A549 (cell line): ENCODE measurements at places on chromosomes 4 and X.
A peak's percentile ranks its signal among the peaks of the same experiment; 100 is the strongest.

DNA sequence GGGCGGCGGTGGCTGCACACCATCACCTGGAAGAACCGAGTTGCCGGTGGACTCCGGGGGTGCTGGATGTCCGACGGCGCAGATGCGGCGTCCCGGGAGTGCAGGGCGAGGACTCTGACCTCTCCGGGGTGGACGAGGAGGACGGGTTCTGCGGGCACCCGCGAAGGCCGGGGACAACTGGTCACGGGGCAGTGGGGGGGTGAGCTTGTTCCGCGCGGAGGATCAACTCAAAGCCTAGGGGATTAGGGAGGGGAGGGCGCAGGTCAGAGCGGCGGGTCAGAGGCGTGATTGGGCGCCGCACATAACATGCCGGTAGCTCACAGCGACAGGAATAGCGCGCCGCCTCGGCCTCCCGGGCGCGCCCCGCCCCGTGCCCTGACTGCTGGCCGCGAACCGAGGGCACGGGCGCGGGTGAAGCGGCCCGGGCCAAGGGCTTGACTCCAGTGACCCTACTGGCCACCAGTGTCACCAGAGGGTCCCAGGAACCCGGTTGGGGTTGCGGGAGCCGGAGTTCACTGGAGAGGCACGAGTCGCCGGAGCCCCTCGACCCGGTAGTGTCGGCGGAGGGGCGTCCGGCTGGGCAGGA lies at the start of gene KLHL34:
TSS of gene KLHL34 (minus strand) at position 179 of the 586 bp plus-strand sequence. CDS start 542 bp downstream, outside the sequence.
- no peak for DNase-seq

- peak; percentile 72 for DNase-seq
Measured at GRCh38 chr4:99447079-99447478, 11.9 kb upstream of the ADH7 start.

DNA sequence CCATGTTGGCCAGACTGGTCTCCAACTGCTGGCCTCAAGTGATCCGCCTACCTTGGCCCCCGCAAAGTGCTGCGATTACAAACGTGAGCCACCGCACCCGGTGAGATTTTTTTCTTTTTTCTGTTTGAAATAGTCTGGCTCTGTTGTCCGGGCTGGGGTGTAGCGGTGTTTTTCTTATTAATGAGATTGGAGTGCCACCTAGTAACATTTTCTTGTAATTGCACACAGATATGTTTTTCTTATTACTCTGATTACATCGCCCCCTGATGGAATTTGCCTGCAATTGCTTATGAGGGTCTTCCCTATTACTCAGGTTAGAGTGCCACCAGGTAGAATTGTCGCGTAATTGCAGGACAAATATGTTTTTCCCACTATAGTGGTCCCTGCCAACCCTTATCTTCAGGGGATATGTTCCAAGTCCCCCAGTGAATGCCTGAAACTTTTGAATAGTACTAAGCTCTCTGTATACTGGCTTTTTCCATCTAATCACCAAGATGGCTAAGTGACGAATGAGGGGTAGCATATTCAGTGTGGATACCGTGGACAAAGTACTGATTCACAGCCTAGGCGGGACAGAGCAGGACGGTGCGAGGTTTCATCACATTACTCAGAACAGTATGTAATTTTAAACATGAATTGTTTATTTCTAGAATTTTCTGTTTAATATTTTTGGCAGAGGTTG lies 8.6 kb upstream of the PDHA1 start:
- peak; percentile 89 for DNase-seq

DNA sequence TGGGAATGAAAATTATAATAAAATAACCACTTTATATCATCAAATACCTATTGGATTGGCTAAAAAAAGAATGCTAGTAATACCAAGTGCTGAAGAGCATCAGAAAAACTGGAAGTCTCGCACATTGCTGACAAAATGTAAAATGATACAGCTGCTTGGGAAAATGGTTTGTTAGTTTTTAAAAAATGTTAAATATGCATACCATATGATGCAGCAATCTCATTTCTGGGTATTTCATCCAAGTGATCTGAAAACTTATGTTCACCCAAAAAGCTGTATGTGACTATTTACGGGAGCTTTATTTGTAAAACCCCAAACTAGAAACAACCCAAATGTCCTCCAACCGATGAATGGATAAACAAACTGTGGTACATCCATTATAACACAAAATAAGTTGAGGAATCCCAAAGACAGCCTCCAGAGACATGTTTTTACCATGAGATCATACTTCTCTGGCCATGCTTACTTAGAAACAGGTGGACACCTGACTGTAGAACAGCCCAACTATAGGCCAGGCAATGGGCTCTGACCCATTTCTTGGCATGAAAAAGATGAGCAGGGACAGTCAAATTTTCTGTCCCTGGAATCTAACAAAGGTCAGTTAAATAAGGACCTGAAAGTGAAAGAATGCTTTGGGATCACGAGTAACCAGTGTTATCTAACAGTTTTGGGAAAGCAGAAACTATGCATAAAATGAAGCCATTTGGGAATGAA lies 47.5 kb upstream of the FAM120C start:
- no peak for DNase-seq

DNA sequence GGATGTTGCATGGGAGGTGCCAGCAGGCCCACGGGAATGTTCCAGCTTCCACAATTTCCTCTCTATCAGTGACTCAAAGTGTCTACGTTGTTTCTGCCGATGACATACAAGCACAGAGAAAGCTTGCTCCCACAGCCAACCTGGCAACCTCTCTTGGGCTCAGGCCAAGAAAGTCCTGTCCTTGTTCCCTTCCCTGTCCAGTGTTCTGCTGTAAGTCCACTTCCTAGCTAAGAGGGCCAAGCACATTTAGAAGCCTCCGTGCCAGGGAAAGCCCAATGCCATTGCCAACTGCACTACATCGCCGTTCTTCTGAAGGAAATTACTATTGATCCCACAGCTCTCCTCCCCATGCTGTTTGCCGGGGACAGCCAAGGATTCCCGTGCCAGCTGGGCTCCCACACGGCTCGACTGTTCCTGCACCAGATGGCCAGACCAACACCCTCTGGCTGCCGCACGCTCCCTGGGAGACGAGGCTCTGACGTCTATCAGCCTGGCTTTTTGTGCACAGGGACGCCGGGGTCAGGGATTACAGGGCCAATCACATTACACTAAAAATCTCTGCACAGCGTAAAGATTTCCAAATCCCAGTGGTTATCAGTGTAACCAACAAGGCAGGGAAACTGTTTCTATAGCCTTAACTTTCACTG lies 284.0 kb downstream of the BCOR start:
- DNase-seq, result peak; percentile 50

GRCh38 chrX:130680164-130681035 lies 222.6 kb downstream of the ENOX2 start:
- DNase-seq, result no peak

DNA sequence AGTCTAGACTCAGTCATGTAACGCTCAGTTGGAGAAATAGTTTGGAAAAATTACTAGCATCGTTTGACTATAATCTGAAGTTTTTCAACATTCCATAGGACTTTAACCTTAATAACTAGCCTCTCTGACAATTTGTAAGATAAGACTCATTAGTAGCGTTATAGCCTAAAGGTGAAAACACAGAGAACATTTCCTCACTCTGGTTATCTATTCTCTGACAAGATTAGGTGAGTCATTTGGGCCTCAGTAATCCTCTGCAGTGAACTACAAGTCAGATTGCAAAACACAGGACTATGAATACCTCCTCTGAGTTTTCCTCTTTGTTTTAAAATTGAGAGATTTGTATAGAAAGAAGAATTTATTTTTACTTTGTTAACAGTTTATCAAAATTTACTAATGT lies 31.8 kb upstream of the PDLIM5 start:
- DNase-seq, result no peak

DNA sequence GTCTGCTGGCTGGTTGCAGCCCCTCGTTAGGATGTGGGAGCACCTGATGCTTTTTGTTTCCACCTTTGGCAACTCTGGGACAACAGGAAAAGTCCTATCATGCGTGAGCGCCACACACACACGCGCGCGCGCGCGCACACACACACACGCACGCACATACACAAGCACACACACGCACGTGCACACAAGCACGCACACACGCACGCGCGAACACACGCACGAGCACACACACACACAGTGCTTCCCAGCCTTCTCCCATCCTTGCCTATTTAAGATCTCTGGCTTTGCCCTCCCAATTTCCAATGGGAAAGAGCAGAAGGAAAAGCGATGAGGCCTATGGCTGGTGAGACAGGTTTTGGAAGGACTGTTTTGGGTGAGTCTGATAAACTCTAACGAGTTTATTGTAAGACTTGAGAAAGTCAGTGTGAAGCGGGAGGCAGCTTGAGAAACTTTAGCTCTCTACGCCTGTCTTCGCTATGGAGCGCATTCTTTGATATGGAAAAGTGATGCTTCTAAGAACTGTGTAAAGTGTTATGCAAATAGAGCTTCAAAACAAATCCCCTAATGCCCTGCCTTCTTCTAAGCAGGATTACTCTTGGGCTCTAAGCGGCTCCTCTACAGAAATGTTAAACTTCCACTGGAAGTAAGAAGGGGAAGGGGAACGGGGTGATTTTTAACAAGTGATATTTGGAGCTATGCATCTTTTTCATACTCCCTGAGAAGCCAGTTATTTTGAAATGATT lies 11.8 kb downstream of the SUPT20HL1 start:
- no peak for DNase-seq

DNA sequence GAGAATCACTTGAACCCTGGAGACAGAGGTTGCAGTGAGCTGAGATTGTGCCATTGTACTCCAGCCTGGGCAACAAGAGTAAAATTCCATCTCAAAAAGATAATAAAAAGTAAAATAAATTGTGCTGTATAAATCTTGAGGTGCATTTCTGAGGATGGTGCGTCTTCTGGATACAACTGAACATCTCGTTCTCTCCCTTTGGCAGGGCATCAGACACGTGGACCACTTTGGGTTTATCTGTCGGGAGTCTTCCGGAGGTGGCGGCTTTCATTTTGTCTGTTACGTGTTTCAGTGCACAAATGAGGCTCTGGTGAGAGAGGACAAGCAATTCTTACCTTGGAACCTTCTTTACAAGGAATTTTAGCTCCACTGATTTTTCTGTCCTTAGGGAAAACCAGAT lies 60.2 kb downstream of the PTTG2 start:
- no peak for DNase-seq

- no peak for DNase-seq
Measured at GRCh38 chrX:71111921-71112431, 599 bp upstream of the IL2RG start.

DNA sequence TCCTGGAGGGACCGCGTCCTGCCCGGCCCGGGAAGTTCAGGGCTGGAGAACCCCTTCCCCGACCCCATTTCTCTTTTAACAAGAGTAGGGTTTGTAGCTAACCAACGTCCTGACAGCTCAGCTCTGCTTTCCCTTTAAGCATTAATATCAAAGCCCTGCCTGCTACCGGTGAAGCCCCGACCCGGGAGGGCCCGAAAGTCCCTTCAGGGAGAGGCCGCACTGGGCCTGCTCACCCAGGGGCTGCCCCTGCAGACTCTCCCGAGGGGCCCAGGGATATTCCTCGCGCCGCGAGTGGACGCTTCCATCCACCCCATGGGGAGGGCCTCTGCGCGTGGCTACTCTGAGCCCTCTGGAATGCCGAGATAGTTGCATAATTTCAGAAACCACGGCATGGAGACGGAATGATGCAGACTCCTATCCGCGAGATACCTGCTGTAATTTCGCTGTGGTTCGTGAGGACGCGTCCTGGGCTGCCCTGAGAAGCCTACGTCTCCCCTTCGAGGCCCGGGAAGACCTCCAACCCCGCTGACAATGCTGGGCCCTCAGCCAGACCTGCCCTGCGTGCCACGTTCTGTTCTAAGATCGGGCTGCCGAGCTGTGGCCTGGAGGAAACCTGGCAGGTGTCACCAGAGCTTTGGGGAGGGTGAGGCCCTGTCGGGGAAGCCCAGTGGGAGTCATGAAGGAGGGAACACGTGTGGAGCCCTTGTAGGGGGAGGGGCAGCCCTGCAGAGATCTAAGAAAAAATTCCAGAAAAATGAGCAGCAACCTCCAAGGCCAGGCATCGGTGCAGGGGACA lies 999 bp upstream of the CTBP1 start:
- DNase-seq, result peak; percentile 29
